ENCODE measurements at places on chromosomes 5 and 9.

DNA sequence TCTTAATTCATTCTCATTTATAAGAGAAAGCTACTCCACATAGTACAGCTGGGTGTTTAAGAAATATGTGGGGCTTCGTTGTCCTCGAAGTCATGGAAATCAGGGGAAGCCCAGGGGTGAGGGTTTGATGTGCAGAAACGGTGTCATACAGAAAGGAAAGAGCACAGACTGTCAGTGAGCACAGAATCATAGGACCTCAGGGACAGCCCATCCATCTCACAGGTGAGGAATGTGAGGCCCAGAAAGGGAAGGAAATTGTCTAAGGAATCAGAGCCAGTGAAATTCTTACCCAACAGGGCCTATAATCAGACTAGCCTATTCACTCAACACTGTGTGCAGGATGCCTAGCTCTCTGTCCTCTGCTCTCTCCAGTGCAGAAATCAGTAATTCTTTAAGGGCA lies 535.6 kb downstream of the SPOCK1 start:
- DNase-seq = no peak

GRCh38 chr5:124103671-124104070 lies 591.7 kb downstream of the CSNK1G3 start:
- no peak for DNase-seq

DNA sequence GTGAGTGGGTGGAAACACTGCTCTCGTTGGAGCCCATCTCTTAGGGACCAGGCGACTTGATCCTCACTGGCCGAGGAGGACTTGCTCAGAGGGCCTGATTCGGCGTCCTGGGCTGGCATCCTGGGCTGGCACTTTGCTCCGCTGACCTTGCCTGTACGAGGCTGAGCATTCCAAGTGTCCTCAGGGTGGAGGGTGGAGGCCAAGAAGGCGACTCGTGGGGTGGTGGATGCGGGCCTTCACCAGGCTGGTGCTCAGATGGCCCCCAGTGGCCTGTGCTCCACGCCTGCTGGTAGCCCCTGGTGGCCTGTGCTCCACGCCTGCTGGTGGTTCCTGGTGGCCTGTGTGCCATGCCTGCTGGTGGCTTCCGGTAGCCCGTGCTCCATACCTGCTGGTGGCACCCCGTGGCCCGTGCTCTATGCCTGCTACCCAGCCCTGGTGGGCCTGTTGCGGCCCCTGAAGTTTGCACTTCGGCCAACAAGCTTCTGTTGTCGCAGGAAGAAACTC lies 42.9 kb downstream of the PHF2 start:
- DNase-seq = no peak

- DNase-seq = no peak
These were observed 472.8 kb downstream of the DMRTA1 start for GRCh38 chr9:22919423-22919822.

GRCh38 chr5:55218967-55219366 lies 8.1 kb downstream of the MCIDAS start:
- DNase-seq = no peak

DNA sequence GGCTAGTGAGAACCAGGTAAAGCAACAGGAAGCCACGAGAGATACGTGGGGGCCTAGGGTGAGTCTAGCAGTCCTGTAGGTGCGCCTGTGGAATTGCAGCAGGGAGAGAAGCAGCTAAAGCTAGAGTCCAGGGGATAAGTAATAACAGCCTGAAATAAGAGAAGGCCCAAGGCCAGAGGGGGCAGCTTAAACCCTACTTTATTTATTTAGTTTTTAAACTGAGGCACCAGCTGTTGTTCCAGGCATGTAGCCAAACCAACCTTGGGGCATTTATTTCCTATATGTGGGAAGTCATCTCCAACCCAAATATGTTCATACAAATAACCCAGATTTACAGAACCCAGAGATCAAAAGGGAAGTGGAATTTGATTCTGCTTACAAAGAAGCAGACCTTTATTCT lies 93.5 kb downstream of the GLDC start:
- DNase-seq = no peak

- no peak for DNase-seq
These were observed 5.5 kb upstream of the LTC4S start for GRCh38 chr5:179788193-179788854.

GRCh38 chr5:67085616-67086015 lies 111.0 kb downstream of the CD180 start:
- no peak for DNase-seq

DNA sequence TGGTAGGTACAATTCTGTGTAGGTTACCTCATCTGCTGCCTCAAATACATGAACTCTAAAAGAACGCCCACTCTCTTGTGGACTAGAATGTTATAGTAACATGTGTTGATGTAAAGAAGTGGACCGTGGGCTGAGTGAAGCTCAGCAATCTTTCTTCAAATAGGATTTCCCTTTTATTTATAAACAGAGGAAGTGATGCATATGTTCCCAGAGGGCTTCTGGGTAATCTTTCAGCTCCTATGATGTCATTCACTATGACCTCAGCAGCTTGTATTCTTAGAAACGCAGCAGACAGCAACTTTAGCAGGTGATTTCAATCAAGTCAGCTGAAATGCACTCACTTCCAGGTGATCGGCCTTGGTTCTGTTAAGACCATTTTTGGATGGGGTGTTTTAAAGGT lies 14.4 kb downstream of the F2RL2 start:
- DNase-seq = no peak

- DNase-seq = no peak
These were observed 8.9 kb downstream of the SPINK14 start for GRCh38 chr5:148177207-148177606.

- no peak for DNase-seq
These were observed 81.7 kb downstream of the PDE8B start for GRCh38 chr5:77292026-77292757.

DNA sequence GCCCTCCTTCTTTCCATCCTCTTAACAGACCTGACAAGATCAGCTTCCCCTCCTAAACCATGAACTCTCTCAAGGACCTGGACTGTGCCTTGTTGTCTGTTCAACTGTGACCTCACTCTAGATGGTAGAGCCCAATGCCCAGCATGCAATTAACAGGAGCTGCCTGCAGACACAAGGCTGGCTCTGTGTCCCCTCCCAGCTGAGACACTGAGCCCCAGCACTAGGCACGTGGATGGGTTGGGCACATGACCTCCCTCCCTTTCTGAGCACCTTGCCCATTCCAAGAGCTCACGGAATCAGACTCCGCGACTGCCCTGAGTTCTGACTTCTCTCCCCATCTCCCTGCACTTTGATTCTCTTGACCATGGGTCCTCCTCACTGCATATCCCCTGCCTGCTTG lies 93.5 kb upstream of the LRRTM2 start:
- DNase-seq = no peak

DNA sequence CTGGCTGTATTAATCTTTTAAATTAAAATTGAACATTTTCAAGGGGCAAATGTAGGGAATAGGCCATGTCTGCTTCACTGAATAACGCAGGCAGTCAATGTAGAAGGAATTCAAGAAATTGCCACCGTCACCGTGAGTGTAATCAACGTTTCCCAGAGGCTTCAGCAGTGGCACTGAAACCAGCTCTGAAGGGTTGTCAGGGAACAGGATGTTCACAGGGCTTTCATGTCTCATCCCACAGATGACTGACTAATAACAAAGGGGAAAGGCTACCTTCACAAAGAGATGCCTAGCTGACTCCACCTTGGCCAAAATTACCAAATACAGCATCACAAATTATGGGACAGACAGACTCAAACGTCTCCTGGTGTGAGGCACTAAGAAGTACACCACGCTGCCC lies 70.4 kb upstream of the SIMC1 start:
- no peak for DNase-seq

- peak; percentile 72 for DNase-seq
These were observed 51.3 kb downstream of the SLC22A5 start for GRCh38 chr5:132420706-132421272.

DNA sequence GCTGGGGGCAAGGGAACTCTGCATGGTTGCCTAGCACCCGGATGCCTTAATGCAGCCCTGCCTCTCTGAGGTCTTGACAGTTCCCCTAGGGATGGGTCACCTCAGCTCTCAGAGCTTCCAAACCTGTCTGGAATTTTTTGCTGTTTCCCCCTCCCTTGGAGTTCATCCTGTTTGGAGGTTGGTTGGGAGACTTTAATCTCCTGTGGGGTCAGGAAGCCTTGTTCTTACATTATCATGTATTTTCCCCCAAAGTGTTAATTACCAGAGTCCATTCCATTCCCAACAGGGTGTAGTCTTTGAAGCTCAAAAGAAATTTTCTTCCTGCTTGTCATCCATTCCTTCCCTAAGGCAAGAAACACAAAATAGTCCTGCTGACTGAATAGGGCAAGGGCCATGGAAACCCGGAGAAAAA lies 150.3 kb upstream of the SPRY4 start:
- no peak for DNase-seq

GRCh38 chr5:132905938-132906337 lies 32.5 kb downstream of the LEAP2 start:
- DNase-seq = no peak

DNA sequence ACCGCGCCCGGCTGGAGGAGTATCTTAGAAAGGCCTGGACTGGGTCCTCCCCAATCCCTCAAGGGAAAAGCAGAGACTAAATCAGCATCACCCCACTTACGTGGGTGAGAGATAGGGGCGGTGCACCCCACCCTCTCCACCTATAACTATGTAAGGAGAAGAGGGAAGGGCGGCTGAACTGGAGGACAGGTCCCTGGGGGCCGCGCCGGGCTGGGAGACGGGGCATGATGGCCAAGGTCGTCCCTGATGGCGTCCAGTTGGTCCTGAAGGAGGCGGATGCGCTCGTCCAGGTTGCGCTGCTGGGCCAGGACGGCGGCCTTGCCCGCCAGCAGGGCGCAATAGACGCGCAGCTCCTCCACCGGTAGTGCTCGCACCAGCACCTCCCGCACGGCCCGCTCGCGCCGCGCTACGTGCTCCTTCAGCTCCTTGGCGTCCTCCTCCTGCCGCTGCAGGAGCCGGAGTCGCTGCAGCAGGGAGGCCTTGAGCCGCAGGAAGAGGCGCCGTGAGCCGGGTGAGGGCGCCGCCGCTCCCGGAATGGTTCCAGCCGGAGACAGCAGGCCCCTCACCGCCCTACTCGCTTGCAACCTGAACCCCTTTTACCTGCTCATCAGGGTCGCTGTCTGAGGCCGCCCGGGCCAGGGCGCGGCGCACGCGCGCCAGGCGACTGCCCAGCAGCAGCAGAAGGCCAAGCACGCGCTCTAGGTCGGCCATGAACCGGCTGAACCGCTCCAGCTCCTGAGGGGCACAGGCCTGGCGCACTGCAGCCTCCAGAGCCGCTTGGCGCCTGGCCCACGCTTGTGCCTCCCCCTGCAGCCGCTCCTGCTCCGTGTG lies 7.6 kb downstream of the SHROOM1 start:
- peak; percentile 48 for DNase-seq

DNA sequence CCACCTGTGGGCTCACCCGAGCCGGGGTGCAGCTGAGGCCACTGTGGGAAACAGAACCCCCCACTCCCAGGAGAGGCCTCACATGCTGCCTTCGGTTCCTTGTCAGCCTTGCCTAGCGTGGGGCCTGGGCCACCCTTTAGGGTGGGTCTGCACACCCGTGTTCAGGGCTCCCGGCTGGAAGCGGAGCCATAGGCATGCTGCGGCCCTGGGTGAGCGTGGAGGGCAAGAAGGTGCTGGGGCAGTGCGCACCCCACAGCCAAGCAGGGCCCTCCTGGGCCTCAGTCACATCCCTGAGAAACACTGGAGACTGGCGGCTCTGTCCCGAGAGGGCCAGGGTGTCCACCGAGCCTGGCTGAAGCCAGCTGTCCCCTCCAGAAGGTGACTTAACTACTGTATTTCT lies 41.9 kb downstream of the GOLM1 start:
- no peak for DNase-seq

GRCh38 chr9:14221119-14221518 lies 92.8 kb downstream of the NFIB start:
- no peak for DNase-seq

GRCh38 chr5:59584858-59585846 lies 308.4 kb downstream of the PDE4D start:
- DNase-seq = no peak

- DNase-seq = no peak
These were observed 8.4 kb upstream of the NDST1 start for GRCh38 chr5:150499437-150499956.

- no peak for DNase-seq
These were observed 576 bp downstream of the ALDOB start for GRCh38 chr9:101434998-101435397.

GRCh38 chr5:6761333-6761732 lies 48.1 kb downstream of the TENT4A start:
- DNase-seq = no peak

- DNase-seq = no peak
These were observed 51.7 kb downstream of the ARHGAP26 start for GRCh38 chr5:142821733-142822487.

- DNase-seq = no peak
These were observed 299.2 kb downstream of the SPOCK1 start for GRCh38 chr5:137199966-137200365.

DNA sequence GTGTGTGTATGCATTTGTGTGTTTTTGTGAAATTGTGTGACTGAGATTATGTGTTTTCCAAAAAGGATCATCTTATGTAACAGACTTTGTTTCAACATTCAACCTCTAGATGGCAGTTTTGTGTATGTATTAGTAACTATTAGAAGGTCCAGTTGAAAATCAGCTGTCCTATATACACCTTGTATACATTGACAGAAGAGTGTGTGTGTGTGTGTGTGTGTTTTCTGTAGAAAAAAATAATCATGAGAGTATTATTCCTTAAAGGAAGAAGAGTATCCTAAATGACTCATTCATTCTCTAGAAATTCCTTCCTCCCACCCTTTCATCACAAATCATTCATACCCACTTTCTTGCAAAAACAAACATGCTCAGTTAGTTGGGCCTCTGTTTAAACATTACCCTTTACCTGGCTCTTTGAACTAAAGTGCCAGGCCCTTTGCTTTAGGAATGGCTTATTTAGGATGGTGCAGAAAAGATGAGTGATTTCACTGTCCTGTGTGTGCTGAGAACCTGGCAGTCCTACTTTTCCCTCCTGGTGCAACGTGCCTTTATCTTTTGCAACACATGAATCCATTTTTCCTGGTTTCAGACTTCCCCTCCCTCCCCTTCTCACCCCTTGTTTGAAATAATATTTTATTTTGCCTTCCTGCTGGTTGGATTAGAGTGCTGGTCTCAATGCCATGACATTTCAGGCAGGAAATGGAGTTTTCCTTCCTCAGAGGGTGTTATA lies 152.2 kb downstream of the ARHGAP26 start:
- peak; percentile 26 for DNase-seq

- peak; percentile 93 for DNase-seq
These were observed at the start of gene TMED9 for GRCh38 chr5:177592010-177592834. Gene TMED9 (plus strand): TSS chr5:177592203. CDS start chr5:177592215, 12 bp downstream.

DNA sequence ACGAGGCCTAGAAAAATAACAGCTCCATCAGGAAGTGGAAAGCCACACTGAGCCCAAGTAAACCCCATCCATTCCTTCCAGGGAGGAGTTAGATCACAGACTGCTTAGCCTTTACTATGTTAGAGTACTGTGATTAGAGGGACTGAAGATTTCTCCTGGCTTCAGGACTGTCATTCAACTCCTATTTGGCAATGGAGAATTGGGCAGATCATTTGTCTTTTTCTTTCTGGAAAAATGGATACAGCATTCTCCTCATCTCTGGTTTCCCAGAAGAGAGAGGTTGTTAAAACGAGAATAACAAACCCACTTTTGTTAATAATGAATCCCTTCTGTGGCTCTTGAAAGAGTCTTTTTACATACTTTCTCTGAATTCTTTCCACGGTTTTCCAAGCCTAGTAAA lies 150.4 kb downstream of the GABRB2 start:
- no peak for DNase-seq

GRCh38 chr5:56681346-56681745 lies 134.0 kb upstream of the MAP3K1 start:
- no peak for DNase-seq

GRCh38 chr5:107930891-107931290 lies 260.2 kb upstream of the EFNA5 start:
- DNase-seq = no peak

GRCh38 chr5:14355391-14355790 lies 212.2 kb downstream of the TRIO start:
- DNase-seq = no peak

GRCh38 chr5:154722936-154723335 lies 32.2 kb upstream of the LARP1 start:
- DNase-seq = no peak

Measured in GM06990 (cell line).